Right ventricle myocardium superior (tissue), 1 donor: ENCODE measurements at places on chromosomes 16 and 17. TPM values are rescaled to one million over a fixed set of nuclear protein-coding genes. Genes with fewer than 3 reads are reported as not detected.

The PEMT gene
- total RNA-seq = 16.2 TPM

The G6PC1 gene
- not detected for total RNA-seq

The SCNN1B gene
- total RNA-seq = not detected

The HSD17B1 gene
- total RNA-seq = 0.78 TPM

- DNase-seq = no peak
Measured at GRCh38 chr17:41417127-41417526, 7.3 kb downstream of the KRT37 start.

DNA sequence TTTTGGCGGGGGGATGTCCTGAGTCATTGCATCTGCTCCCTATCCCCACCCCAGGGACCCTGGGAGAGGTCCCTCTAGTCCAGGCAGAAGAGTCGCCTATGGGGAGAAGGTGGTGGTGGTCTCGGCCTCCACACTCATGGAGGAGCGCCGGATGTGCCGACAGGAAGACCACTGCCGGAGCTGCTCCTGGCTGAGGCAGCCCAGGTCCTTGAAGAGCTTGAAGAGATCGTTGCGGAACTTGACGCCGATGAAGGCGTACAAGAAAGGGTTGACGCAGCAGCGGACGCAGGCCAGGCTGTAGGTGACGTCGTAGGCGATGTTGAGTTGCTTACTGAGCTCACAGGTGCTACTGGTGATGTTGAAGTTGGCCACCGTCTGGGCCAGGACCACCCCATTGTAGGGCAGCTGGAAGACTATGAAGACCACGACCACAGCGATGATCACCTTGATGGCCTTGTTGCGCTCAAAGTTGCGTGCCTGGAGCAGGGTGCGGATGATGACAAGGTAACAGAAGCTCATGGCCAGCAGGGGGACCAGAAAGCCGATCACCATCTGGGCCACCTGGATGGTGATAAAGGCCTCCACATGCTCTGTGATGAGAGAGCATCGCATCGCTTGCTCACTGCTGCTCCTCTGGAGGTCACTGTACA lies 10.5 kb downstream of the CCR7 start:
- DNase-seq = no peak

DNA sequence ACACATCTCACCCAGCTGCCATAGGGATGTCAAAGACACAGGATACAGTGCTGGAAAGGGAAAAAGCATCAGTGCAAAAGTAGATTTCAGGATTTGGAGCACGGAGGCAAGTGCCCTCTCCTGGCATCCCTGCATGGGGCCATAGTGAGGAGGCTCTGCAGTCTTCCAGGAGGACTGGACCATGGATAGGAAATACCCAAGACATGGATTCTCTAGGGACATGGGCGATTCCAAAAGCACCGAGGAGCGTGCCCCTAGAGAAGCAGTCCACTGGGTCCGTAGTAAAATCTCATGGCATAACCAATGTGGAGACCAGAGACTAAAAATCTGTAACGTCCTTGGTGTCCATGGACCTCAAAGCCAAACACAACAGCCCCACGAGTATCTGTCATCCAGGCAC lies 818.2 kb downstream of the KCNJ18 start:
- no peak for DNase-seq

DNA sequence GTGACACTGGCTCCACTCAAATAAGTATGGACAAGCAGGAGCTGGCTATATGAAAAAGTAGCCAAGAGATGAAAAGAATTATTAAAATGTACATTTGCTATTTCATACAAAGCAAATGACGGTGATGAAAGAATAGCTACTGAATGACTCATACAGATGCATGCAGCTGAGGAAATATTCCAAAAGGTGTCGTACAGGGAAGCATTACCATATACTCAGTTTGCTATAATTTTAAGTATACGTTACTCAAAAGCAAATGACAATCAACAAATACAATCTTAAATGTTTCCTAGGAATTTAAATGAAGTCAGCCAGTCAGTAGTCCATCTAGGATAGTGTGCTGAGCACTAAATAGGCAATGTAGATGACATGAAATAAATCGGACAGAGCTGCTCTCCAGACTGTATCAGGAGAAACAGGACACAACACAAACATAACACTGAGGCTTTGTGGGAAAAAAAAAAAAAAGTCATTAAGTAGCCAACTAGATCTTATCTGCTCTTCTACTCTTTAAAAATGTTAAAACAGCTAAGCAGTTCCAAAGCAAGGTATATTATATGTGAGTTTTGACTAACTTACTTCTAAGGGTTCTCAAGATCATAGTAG lies 65.0 kb downstream of the NCOR1 start:
- no peak for DNase-seq

DNA sequence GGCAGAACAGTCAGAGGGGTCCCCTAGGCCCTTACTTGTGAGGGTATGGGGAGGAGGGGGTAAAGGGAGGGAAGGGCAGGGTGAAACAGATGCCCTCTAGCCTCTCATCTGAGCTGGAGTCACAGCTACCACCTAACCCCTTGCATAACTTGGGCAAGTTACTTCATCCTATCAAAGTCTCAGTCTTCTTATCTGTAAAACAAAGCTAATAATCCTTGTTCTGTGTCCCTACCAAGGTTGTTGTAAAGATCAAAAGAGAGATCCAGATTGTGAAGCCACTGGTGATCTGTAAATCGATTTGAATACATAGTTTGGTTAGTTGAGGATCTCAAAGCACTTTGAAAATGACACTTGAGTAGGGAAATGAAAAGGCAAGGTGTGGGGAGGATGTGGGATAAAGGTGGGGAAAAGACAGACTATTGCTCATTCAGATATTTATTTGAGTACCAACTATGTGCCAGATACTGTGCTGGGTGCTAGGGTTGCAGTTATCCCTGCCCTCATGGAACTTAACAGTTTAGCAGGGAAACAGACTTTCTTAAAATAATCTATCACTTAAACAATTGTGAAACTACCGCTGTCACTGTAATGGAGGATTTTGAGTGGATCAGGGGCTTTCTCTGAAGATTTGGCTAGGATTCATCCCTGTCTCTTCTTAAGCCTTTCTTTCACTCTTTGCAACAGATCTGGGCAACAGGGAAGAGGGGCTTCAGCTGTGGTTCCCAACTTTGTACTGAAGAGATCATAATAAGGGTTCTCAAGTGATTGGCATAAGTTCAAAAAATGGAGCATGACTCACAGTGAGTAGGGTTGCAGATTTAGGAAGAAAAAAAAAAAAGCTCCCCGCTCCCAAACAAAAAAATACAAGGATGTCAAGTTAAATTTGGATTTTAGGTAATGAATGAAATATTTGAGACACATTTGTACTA lies 3.0 kb downstream of the HEATR9 start:
- no peak for DNase-seq

GRCh38 chr16:71373073-71373472 lies 14.6 kb downstream of the CALB2 start:
- DNase-seq = no peak

DNA sequence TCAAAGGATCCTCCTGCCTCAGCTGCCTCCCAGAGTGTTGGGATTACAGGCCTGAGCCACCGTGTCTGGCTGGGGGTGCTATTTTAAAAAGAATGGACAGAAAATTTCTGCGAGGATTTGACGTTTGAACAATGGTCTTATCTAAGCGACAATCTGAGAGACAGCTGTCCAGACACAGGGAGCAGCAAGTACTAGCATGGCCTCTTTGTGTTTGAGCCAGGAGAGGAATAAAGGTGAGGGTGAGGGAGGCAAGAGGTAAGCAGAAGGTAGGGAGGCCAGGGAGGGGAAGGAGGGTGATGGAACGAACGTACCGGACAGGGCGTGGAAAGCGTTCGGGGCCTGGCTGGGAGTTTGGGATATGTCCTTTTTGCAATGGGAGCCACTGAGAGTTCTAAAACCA lies 59.2 kb downstream of the PITPNC1 start:
- no peak for DNase-seq

DNA sequence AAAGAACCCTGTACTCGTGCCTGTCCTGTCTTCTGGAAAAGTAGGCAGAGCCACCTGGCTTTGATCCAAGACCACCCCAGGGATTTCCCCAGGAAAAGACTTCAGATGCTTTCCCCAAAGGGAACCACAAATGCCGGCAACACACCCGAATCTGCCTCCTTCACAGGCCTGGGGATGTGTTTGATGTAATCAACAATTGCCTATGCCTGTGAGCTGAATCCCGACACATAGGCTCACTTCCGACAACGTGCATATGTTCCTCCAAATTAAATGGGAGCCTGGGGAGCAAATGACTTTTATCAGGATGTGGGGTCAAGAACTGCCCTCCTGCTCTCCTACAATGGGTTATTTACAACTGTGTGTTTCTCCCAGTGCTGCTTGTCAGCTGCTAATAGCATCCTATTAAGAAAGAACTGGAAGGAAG lies 535.2 kb upstream of the CDH11 start:
- DNase-seq = no peak

DNA sequence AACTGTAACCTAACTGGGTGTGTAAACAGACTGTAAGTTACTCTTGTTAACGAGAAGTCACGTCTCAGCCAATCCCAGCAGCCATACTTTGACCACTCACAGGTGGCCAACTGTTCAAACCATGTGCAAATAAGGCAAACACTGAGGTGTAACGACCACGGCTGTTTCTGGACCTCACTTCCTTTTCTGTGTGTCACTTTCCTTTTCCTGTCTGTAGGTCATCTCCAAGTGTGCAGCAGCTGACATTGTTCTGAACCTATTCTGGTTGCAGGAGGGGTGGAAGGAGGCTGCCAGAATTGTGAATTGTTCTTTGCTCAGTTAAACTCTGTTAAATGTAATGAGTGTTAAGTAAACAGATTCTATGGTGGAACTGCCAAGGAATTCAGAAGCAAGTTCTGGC lies 627.4 kb downstream of the KCNJ2 start:
- DNase-seq = no peak

GRCh38 chr16:74740795-74741304 lies 33.8 kb downstream of the FA2H start:
- no peak for DNase-seq

DNA sequence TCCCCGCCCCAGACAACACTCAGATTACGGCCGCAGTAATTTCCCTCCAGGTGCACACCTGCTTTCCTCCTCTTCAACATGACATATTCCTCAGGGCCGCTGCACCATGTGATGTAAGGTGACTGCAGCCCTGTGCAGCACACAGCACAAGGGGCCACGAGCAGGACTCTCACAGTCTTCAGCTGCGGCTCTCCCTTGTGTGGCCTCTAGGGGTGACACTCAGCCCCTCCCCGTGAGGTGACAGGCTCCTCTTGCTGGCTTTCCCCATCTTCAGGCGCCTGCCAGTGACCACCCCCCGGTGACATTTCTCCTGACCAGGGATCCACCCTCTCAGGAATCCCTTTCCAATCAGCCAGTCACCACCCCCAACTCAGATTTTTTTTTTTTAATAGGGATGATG lies 31.3 kb upstream of the ABCC3 start:
- no peak for DNase-seq

DNA sequence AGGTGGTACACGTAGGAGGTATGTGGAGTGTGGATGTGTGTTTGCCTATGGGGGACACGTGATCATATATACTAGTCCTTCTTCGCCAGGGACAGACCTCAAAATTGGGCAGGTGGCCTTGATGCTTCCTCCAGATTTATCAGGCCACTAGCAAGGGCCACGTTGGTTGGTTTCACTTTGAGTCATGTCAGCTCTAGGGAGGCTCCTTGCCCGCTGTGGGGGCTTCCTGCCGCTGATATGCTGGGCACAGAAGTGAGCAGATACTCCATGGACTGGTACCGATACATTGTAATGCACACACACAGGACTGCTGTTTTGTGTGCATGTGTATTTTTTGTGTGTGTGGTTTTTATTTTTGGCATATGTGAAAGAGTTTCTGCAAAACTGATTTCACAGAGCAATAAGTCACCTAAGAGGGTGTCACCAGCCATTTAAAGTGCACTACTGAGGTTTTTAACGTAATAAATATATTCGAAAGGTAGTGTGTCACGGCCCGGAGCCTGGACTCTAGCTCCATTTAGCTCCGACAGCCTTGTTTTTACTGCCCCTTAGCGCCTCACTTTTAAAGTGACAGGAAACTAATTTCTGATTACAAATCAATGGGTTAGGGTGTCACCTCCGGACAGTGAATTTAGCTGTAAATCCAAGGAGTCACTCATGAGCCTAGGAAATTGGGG lies 605.5 kb upstream of the SALL1 start:
- no peak for DNase-seq

- no peak for DNase-seq
Measured at GRCh38 chr17:41865596-41865893, 322 bp upstream of the KLHL11 start.

- no peak for DNase-seq
Measured at GRCh38 chr16:73152386-73153125, 104.6 kb upstream of the ZFHX3 start.

GRCh38 chr16:4918781-4919251 lies 18.1 kb downstream of the PPL start:
- DNase-seq = no peak

GRCh38 chr17:77842528-77843147 lies 115.9 kb upstream of the TNRC6C start:
- peak; percentile 19 for DNase-seq

DNA sequence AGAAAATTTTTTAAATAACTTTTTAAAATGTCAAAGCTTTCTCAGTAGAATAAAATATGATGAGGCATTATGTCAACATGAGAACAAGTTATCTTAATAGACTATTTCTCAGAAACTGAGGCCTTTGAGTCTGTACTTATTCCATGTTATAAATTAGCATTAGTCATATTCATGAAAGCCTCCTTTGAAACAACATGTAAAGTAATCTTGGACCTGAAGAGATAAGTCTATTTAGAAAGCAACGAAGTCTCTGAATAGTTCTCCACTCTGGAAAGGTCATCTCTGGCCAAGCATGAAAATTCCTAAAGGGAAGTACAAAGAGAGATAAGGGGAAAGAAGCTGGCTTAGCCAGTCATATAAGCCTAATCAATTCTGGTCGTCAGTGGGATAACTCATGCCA lies 150.8 kb downstream of the CYB561 start:
- no peak for DNase-seq

DNA sequence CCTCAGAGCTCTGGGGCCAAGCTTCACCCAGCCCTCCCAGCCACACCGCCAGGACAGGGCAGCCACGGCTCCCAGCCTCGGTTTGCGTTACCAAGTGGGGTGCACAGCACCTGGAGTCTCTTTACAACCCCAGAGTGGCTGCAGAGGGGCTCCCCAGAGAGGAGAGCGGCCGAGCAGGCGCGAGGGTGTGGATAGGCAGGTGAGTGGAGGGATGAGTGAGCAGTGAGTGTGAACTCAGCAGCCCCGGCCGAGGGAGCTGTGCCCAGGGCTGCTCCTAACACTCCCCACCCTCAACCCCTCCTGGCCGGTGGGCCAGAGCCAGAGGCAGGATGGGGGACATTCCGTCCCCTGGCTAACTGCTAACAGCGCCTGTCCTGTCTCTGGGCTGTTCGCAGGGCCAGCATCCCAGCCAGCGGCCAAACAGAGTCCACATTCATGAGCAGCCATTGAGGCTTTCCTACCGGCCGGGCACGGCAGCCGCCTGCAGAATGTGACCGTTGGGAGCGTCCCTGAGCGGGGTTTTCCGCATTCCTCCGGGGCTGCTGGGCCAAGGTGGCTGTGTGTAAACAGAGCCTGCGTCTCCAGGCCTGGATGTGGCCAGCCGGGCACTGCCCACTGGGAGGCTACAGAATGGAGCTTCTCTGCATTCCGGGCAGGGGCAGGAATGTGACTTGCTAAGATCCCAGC lies 5.3 kb downstream of the ZNF469 start:
- DNase-seq = peak; percentile 53

- peak; percentile 22 for DNase-seq
Measured at GRCh38 chr16:3498988-3499387, 1.8 kb upstream of the CLUAP1 start.

- no peak for DNase-seq
Measured at GRCh38 chr16:80323187-80323807, 217.5 kb upstream of the DYNLRB2 start.
